ENCODE measurements at places on chromosomes 1 and 21.

DNA sequence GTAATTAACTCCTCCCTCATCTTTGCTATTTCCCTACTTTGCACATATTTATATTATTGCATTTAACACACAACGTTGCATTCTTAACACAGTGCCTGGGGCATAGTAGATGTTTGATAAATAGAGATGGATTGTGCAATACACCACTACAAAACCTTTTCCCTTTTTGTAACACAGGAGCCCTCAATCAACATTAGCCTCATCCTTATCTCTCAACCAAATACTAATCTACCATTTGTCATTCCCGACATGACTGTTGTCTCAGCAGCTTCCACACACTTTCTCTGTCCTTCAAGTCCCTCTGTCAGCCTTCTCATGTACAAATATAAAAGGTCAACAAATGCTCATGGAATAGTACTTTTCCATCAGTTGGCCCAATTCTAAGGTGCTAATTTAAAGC is 78.9 kb upstream of the KCNK2 start:
- no peak for DNase-seq

GRCh38 chr1:215146240-215146975 is 63.9 kb downstream of the KCNK2 start:
- DNase-seq = no peak

GRCh38 chr1:64199154-64199553 is 4.3 kb upstream of the UBE2U start:
- DNase-seq = no peak

DNA sequence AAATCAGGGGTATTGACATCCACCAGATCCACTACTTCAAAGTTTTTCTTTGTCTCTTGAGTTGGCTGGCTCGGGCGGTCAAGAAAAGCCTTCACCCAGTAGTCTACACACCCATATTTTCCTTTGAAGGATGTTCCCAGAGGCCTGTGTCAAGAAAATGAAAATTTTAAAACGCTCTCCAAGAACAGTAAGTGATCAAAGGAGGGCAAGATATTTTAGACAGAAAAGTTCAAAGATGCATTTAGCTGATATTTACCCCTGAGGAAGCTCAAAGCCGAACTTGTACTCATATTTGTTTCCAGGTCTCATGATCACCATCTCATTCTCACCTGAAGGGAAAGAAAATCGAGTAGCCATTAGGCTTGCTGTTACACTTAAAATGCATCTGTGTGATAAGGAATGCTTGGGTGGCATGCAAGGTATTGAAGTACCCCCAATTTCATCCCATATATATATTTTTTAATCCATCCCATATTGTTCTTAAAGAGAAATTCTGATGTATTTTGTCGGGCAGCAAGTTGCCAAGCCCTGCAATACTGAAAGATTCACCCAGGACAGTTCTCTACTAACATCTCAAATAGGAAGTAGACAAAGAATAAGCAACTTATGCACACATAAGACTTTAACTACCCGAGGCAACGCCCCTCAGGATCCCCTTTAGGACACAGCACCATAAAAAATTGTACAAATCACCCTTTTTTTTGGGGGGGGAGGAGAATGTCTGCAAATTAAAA is 1.1 kb downstream of the TXNIP start:
- DNase-seq = no peak

DNA sequence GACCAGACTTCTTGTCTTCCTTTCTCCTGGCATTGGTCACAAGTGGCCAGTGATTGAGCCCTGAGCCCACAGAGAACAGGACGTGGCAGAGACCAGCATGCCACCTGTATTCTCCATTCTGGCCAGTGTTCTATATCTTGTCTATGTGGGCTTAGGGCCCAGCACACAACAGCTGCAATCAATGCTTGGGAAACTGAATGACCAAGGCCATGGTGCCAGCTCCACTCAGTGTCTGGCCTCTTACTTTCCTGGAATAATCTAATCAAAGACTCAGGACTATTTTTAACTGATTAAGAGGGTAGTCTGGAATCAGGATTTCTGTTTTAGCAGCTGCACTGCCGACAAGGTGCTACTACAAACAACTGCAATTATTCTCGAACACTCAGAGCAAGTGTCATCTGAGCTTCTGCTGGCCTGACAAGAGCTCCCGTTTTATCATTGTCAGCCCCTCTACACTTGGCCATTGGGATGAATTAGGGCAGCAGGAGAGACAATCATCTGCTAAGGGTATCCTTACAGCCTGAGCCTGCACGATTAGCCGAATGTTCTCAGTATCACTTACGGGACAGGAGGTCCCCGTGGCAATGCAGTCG is 74.4 kb upstream of the GRIK3 start:
- DNase-seq = no peak

GRCh38 chr1:195202241-195202640 is 1406.0 kb downstream of the KCNT2 start:
- DNase-seq = no peak

- DNase-seq = no peak
Observed at GRCh38 chr1:36863500-36863899, 170.8 kb downstream of the GRIK3 start.

GRCh38 chr1:43274804-43275180 is 5.0 kb downstream of the TMEM125 start:
- DNase-seq = no peak

DNA sequence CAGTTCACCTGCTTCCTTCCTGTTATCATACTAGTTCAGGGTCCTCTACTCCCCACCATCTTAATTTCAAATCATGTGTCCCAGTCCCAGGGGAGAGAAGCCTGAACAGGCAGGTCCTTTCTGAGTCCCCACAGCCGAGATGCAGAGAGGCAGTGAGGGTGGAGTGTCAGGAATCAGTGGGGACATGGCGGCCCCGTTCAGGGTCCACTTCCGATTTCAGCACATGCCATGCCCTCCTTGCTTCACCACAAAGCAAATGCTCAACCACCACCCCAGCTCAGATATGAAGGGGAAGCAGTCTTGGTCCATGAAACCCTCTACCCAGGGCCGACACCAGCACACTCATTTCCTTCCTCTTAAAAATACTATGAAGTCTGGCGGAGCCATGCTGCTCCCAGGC is 5.2 kb upstream of the SEMA4A start:
- no peak for DNase-seq

DNA sequence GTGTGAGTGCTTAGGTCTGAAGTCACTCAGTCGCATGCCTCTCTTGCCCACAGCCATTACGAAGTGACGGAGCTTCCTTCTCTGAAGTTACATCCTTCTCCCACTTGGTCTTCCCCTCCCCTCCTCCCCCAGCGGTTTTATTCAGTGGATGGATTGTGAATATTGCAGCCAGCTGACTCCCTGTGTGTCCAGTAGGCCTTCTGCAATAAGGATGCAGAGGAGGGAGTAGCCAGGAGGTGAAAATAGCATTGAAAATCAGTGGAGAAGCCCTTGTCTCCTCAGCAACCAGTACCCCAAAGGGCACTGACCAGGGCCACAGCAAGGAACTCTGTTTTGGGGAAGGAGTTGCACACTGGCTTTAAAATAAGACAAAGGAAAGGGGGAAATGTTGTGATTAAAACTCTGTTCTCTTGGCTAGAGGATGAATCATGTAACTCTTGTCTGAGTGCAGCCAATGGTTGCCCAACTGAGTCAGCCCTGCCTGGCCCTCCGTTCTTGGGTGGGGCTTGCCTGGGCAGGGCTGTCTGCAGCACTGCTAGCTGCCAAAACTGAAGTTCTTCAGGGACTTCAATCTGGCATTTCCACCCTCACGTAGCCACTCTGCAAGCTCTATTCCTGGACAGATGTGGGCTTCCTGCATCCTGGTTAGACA is 4.3 kb downstream of the S100A10 start:
- DNase-seq = no peak

- no peak for DNase-seq
Observed at GRCh38 chr1:63230722-63231121, 91.6 kb upstream of the FOXD3 start.

DNA sequence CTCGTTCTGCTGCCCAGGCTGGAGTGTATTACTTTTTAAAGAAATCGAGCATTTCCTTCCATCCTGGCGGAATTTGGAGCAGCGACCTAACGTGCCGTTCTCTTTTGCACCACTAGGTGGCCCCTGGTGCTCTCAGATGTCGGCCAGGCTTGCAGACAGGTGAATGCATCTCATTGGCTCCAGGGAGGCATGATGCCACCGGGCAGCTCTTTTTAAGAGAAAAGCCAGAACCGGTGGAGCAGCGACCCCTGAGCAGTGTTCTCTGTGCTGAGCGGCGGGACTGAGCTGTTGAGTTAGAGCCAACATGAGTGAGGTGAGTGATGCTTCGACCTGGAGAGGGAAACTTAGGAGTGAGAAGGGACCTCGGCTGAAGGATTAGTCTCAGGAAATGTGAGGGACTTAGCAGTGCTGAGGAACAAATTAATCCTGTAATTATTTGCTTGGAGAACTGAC is at the start of gene PCP4:
TSS of gene PCP4 (plus strand) at position 241 of the 453 bp plus-strand sequence. CDS start at position 305, 64 bp downstream.
- DNase-seq = no peak

GRCh38 chr1:67020304-67020703 is 33.6 kb downstream of the SLC35D1 start:
- DNase-seq = no peak

- no peak for DNase-seq
Observed at GRCh38 chr1:194060481-194060880, 874.1 kb upstream of the B3GALT2 start.

DNA sequence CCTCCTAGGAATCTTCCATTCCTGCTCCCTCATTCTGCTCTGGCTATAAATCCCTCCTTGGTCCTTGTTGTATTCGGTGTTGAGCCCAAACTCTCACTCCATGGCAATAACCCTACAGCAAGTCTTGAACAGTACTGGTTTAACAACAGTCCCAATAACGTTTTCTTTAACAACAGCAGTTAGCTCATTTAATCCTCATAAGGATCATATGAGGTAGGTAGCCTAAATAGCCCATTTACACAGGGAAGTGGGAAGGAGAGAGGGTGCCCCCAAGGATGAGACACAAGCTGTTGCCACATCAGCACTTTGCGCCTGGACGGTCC is 444 bp upstream of the AGTRAP start:
- DNase-seq = no peak

- no peak for DNase-seq
Observed at GRCh38 chr21:36065497-36066036, 4.3 kb upstream of the CBR1 start.

DNA sequence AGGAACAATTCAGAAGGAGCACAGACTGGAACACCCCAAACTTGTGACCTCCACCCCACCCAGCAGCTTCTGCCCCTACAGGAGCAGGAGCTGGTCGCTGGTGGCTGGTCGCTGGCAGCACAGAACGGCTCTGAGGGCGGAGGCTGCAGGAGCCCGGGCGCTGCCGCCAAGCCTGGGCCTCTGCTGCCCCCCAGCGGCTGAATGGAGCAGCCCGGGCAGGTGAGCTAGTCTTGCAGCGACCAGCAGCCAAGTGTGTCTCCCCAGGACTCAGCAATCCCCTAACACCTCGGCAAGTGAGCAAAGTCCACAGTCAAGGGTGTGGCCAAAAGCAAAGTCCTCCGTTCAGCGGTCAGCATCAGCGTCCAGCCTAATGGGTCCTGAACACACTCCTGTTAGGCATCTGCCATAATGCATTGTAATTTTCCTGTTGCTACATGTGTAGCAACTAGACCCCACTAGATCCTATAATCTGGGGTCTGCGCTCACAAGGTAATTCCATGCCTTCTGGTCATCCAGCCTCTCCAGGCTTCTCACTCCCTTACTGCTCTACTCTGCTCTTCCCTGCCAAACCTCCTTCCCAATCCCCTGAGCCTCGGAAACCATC is 12.1 kb upstream of the GJB5 start:
- DNase-seq = peak; percentile 69

DNA sequence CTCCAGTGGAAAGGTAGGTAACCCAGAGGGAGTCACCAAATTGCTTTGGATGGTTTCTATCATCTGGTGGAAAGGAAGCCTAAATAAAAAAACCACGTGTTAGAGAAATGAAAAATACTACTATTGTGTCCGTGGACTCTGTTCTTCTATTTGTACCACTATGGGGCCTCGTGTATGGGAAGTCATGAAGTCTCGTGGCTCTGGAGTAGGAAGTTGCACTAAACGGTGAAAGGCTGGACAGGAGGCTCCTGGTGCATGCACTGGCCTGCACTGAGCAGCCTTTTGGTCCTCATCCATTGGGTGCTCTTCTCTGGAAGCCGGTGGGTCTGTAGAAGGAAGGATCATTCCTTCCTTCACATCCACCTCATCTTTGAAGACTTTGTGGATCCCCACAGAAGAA is 17.0 kb downstream of the F3 start:
- no peak for DNase-seq

- DNase-seq = no peak
Observed at GRCh38 chr1:116340506-116341231, 32.4 kb upstream of the ATP1A1 start.

- no peak for DNase-seq
Observed at GRCh38 chr1:60367532-60367931, 294.0 kb upstream of the C1orf87 start.

- no peak for DNase-seq
Observed at GRCh38 chr1:213327017-213327667, 276.1 kb downstream of the RPS6KC1 start.

GRCh38 chr1:240152611-240153297 is 61.1 kb downstream of the FMN2 start:
- DNase-seq = no peak

- DNase-seq = no peak
Observed at GRCh38 chr1:150615346-150616201, 13.8 kb downstream of the ENSA start.

- no peak for DNase-seq
Observed at GRCh38 chr1:108521990-108522393, 37.9 kb upstream of the EEIG2 start.

DNA sequence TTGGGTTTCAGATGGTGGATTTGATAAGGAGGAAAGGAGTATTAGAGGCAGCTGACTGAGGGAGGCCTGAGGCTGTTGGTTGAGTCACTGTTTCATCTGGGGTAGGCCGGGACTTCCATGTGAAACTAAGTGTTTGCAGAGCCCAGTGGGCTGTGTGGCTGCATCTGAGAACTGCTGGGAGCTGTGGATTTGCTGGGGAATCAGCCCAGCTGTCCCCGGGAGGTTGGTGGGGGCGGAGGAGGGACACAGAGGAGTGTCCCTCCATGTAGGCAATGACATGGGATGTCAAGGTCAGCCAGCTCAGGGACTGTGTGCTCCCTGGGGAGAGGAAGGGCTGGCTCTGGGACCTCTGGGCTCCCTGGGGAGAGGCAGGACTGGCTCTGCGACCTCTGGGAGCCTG is 36.4 kb downstream of the SLC2A7 start:
- no peak for DNase-seq

GRCh38 chr1:62196086-62196690 is 1.5 kb downstream of the L1TD1 start:
- DNase-seq = no peak

- DNase-seq = no peak
Observed at GRCh38 chr1:16073490-16074119, at the start of gene FAM131C. FAM131C (minus strand) TSS chr1:16073651; CDS start chr1:16073442, 209 bp downstream.

GRCh38 chr1:37994886-37995566 is 5.2 kb upstream of the SF3A3 start:
- no peak for DNase-seq

DNA sequence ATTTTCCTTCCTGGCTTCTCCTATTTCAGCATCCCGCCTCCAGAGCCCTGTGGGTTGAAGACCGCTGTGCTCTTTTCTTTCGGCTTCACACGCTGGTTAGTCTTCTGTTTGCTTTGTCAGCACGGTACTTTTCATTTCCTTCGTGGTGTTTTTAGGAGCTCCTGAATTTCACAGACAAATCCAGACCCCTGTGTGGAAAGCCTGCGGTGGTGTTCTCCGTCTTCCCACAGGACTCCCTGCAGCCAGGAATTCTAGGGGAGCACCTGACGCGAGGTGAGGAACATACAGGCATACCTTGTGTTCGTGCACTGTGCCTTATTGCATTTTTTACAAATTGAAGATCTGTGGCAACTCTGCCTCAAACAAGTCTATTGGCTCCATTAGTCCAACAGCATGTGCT is 210.2 kb upstream of the MAP1LC3C start:
- DNase-seq = no peak

GRCh38 chr1:87918398-87918797 is 589.7 kb downstream of the LMO4 start:
- DNase-seq = no peak

GRCh38 chr1:189567890-189568289 is 909.8 kb downstream of the BRINP3 start:
- no peak for DNase-seq
